ENCODE measurements at places on chromosomes 7 and 10. TPM values are rescaled to one million over a fixed set of nuclear protein-coding genes. Genes with fewer than 3 reads are reported as not detected.

DNA sequence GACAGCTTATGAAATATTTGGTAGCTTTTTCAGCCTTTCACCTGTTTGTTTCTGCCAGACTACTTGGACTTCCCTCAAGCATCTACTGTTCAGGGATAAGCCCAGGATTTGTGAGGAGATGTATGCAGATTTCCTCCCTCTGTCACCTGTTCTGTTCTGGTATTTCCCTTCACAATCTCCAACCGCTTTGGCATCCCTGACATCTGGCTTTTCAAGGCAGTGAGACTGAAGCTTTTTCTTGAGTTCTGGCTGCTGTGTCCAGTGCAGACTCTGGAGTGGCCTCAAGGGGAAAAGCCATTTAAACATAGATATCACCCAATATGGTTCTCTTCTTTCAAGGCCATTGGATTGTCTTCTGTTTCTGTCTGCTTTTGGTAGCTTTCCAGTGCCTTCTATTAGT lies 369.7 kb downstream of the LRMDA start:
- H3K27me3 ChIP-seq: peaks cover 13% of the 10 kb centered on the region
- no peaks in the 10 kb centered on the region for H3K36me3 ChIP-seq
- no peak for DNase-seq
- no peak overlapping the region for H3K27ac ChIP-seq

DNA sequence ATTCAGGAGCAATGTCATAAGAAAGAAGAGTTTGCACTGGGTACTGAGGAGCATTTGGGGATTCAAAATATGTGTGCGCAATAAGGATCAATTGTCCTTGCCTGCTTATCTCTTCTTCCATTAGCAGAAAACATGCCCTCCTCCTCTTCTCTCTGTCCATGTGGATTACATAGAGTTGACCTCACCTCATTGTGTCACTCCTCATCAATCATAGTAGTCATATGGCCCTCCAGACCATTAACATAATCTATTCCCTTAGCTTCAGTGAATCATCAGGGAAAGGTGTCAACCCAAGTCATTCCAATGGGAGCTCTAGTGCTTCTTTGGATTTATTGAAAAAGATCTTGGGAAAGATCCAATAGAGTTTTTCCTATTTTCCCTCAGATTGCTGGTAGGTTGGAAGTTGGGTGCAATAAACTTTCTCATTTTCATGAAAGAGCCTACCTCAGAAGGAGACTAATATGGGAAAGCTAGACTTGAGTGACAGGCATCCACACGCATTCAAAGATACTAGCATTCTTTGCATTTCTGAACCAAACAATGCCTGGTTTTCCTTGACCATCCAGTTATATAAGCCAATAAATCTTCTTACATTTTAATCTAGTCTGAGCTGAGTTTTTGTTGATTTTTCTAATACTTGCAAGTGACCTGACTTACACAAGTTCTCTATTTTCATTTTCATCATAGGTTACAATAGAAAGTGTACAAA lies 71.5 kb upstream of the FAM13C start:
- no peaks in the 10 kb centered on the region for H3K36me3 ChIP-seq
- no peaks in the 10 kb centered on the region for H3K27me3 ChIP-seq
- H3K4me1 ChIP-seq: no peaks in the 10 kb centered on the region
- no peak for DNase-seq

GRCh38 chr7:5193880-5194279 lies 3.8 kb downstream of the WIPI2 start:
- no peak overlapping the region for H3K4me3 ChIP-seq
- DNase-seq: no peak
- peaks cover 3% of the 10 kb centered on the region for H3K36me3 ChIP-seq
- H3K4me1 ChIP-seq: peaks cover 25% of the 10 kb centered on the region

GRCh38 chr7:2072042-2072441 lies 160.7 kb downstream of the MAD1L1 start:
- no peaks in the 10 kb centered on the region for H3K27me3 ChIP-seq
- peak overlapping the region; percentile 63 for H3K27ac ChIP-seq
- no peak overlapping the region for H3K4me3 ChIP-seq

GRCh38 chr7:121394709-121395140 lies 1.4 kb downstream of the FAM3C start:
- peak overlapping the region; percentile 61 for H3K4me3 ChIP-seq
- peaks cover 40% of the 10 kb centered on the region for H3K4me1 ChIP-seq
- H3K27ac ChIP-seq: no peak overlapping the region

DNA sequence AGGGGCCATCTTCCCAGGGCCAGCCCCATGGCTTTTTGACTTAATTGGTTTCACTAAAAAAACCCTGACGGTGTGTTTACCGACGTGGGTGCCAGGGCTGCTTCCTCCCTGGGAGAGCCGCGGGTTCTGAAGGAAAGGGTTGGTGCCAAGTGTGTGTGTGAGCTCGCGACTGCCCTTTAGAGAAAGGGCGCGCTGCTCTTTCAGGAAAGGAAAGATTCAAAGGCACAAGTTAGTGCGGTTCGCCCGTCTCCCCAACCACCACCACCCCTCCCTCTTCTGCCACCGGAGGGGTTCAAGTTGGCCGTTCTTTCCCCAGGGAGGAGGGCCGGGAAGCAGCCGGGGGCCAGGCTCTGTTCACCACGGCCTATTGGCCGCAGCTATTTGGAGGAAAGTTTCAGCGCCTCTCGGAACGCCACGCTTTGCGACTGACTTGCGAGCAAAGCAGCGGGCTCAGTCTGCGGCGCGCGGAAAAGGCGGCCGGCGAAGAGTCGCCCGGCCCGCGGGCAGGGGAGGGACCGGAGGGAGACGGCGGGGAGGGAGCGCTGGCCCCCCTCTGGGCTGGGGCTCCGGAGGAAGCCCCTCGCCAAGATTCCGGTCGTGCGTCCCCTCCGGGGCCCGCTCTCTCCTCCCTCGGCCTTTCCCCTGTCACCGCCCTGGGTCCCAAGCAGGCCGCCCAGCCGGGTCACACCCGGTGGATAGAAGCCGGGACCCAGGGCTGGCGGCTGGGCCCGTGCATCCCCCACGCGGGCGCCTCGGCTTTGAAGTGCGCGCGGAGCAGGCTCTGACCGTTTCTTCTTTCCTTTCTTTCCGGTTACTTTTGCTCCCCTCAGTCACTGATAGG lies 165.9 kb upstream of the PPP1R3A start:
- peaks cover 82% of the 10 kb centered on the region for H3K27me3 ChIP-seq
- H3K27ac ChIP-seq: no peak overlapping the region
- peak overlapping the region; percentile 71 for H3K4me3 ChIP-seq
- H3K36me3 ChIP-seq: no peaks in the 10 kb centered on the region

- no peaks in the 10 kb centered on the region for H3K27me3 ChIP-seq
- no peaks in the 10 kb centered on the region for H3K36me3 ChIP-seq
- H3K4me1 ChIP-seq: peaks cover under 1% of the 10 kb centered on the region
- no peak overlapping the region for H3K4me3 ChIP-seq
These were observed 412.1 kb downstream of the SUGCT start for GRCh38 chr7:40546616-40547501.

Gene JAKMIP3
- 0.28 TPM for total RNA-seq

GRCh38 chr10:116689744-116690143 lies 52.6 kb downstream of the HSPA12A start:
- no peak overlapping the region for H3K27ac ChIP-seq
- no peaks in the 10 kb centered on the region for H3K36me3 ChIP-seq
- no peaks in the 10 kb centered on the region for H3K4me1 ChIP-seq
- no peak overlapping the region for H3K4me3 ChIP-seq
- DNase-seq: no peak
- peaks cover 51% of the 10 kb centered on the region for H3K27me3 ChIP-seq

GRCh38 chr7:7884855-7885254 lies 83.7 kb upstream of the GLCCI1 start:
- no peak for DNase-seq
- no peaks in the 10 kb centered on the region for H3K4me1 ChIP-seq
- no peak overlapping the region for H3K4me3 ChIP-seq
- no peak overlapping the region for H3K27ac ChIP-seq
- peaks cover 5% of the 10 kb centered on the region for H3K36me3 ChIP-seq

DNA sequence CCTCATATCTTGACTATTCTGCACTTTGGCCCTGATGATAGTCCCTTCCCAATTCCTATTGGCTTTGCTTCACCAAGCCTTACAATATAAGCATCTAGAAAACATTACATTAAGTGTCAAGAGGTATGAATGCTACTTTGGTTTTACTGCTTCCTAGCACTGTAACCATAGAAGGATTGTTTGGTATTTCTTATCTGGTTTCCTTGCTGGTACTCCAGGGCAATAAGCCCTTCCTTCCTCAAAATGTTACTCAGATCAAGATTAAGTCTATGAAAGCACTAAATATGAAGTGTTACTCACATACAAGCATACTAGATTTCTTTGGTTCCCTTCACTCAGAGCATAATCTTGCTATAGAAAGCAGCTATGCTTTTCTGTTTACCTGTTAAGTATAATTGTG lies 492.5 kb downstream of the ETV1 start:
- no peaks in the 10 kb centered on the region for H3K4me1 ChIP-seq
- no peak overlapping the region for H3K4me3 ChIP-seq
- no peaks in the 10 kb centered on the region for H3K27me3 ChIP-seq
- DNase-seq: no peak

DNA sequence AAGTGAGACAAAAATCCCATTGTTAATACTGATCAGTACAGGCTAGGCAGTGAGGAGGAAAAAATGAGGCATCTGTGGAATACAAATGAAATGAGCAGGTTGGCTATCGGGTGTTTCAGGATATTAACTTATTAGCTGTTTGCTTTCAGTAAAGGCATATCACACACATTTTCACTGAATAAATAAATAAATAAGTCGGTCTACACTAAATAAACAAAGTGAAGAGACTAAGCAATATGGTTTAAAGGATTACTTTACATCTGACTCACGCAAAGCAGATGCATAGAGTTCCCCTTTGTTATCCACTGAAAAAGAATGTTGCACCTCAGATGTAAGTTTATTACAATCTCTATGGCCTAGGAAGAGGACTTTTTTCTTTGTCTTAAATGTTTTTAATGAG lies 6.3 kb upstream of the SEMA3A start:
- peaks cover 10% of the 10 kb centered on the region for H3K4me1 ChIP-seq
- H3K27me3 ChIP-seq: peaks cover 5% of the 10 kb centered on the region
- no peak for DNase-seq
- H3K36me3 ChIP-seq: no peaks in the 10 kb centered on the region
- no peak overlapping the region for H3K4me3 ChIP-seq
- no peak overlapping the region for H3K27ac ChIP-seq

- H3K4me3 ChIP-seq: no peak overlapping the region
- H3K27me3 ChIP-seq: peaks cover 54% of the 10 kb centered on the region
- DNase-seq: peak; percentile 20
- H3K27ac ChIP-seq: no peak overlapping the region
- peaks cover 5% of the 10 kb centered on the region for H3K4me1 ChIP-seq
These were observed 59.4 kb upstream of the MXI1 start for GRCh38 chr10:110147961-110148360.

Gene TFR2
- 10.9 TPM for total RNA-seq

Gene ENTPD1
- 0.99 TPM for total RNA-seq

GRCh38 chr10:132316133-132316532 lies 8.4 kb upstream of the STK32C start:
- H3K36me3 ChIP-seq: no peaks in the 10 kb centered on the region
- H3K4me1 ChIP-seq: peaks cover 4% of the 10 kb centered on the region
- no peak overlapping the region for H3K27ac ChIP-seq

- DNase-seq: no peak
- no peaks in the 10 kb centered on the region for H3K4me1 ChIP-seq
- no peak overlapping the region for H3K27ac ChIP-seq
- no peak overlapping the region for H3K4me3 ChIP-seq
- H3K27me3 ChIP-seq: no peaks in the 10 kb centered on the region
These were observed 160.1 kb downstream of the CFTR start for GRCh38 chr7:117639966-117640365.

GRCh38 chr7:66542528-66543269 lies 86.0 kb upstream of the KCTD7 start:
- no peaks in the 10 kb centered on the region for H3K27me3 ChIP-seq
- H3K36me3 ChIP-seq: no peaks in the 10 kb centered on the region
- no peak for DNase-seq
- H3K27ac ChIP-seq: peak overlapping the region; percentile 23
- H3K4me3 ChIP-seq: no peak overlapping the region
- H3K4me1 ChIP-seq: no peaks in the 10 kb centered on the region

- no peak overlapping the region for H3K4me3 ChIP-seq
- no peak for DNase-seq
- no peaks in the 10 kb centered on the region for H3K36me3 ChIP-seq
- H3K27ac ChIP-seq: no peak overlapping the region
These were observed 491.0 kb downstream of the LRMDA start for GRCh38 chr10:75922435-75922834.

GRCh38 chr7:70766694-70767093 lies 365.2 kb upstream of the GALNT17 start:
- no peak overlapping the region for H3K4me3 ChIP-seq
- no peak for DNase-seq
- no peak overlapping the region for H3K27ac ChIP-seq
- H3K36me3 ChIP-seq: no peaks in the 10 kb centered on the region
- no peaks in the 10 kb centered on the region for H3K4me1 ChIP-seq

DNA sequence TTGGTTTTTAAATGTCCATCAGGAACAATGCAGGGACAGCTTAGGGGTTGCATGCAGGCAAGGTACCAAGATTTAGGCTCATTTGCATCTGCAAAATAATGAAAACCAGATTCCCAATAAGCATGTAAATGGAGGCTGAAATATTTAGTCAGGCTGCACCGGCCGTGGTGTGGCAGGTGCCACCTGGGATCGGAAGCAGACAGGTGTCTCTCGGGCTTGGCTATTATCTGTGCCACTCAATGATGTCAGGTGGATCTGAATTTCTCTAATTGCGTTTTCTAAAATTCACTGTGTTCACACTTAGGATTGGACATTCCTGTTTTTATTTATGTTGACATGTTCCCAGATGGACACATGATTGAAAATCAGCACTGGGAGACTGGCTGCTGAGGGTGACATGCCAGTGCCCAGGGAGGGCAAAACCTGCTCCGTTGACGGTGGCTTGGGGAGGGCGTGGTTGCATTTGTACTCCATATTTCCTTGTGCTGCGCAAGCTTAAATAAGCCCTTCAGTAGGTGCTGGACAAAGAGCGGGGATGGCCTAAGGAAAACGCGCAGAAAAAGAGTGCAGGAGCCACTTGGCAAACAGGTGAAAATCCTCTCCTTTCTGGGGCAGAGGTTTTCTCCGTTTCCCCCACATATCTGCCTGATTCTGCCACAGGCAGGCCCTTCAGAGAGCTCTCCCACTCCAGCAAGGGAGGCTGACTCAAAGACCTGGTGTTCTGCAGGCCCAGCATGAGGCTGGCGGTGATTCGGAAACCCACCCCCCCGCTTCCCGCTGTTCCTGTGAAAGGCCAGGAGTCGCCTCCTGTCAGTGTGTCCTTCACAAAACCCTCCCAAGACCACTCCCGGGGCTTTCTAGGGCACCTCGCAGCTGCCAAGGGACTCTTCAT lies 142.5 kb downstream of the WDR37 start:
- H3K27me3 ChIP-seq: no peaks in the 10 kb centered on the region
- H3K4me1 ChIP-seq: peaks cover 3% of the 10 kb centered on the region
- no peak overlapping the region for H3K27ac ChIP-seq
- no peak for DNase-seq

- H3K27me3 ChIP-seq: no peaks in the 10 kb centered on the region
- no peaks in the 10 kb centered on the region for H3K36me3 ChIP-seq
- no peak overlapping the region for H3K27ac ChIP-seq
- no peaks in the 10 kb centered on the region for H3K4me1 ChIP-seq
These were observed 597.3 kb downstream of the PTPRN2 start for GRCh38 chr7:157990226-157990880.
